ENCODE measurements at places on chromosomes 4 and X.

DNA sequence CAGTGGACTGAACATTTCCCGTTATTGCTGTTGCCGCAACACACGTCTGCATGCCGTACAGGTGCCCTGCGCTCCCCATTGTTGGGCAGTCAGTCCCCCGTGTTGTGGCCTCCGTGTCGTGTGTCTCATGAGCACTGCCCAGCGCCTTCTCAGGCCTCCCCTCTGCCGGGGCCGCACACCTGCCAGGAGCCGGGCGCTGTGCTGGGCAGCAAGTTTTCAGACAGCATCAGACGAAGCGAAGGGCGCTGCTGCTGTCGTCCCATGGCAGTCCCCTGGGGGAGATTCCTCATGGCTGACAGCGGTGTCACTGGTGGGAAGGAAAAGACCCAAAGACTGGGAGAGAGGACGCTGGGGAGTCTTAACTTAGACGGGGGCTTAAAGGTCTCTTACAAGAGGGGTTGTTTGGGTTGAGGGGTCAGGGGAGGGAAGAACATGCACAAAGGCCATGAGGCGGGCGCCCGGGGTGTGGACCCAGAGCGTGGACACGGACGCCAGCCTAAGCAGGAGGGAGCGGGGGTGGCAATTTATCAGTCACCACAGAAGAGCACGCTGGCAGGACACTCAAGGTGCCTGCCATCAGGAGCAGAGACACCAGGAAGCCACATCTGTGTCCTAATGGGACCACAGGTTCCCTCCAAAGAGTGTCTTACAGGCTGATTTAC, 47.3 kb downstream of the RGS12 start:
- DNase-seq: no peak

- peak; percentile 1 for DNase-seq
Observed at GRCh38 chr4:159764343-159764952, 661.6 kb downstream of the RAPGEF2 start.

DNA sequence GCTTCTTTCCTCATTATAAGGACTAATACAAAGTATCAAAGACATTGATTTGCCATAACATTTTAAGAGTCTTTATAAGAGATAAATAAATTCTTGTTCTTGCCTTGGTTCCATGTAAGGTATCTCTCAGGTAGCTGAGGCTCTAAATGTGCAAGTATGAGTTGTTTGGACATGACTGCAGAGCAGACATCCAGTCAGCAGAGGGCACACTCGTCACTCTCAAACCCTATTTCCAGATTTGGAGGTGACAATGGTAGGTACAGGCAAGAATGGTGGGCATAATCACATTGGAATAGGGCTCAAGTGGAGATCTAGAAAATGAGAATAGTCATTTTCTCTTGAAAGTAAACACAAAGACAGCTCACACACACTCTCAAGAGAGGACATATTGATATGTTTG, 133.3 kb upstream of the ZIC3 start:
- DNase-seq: no peak

DNA sequence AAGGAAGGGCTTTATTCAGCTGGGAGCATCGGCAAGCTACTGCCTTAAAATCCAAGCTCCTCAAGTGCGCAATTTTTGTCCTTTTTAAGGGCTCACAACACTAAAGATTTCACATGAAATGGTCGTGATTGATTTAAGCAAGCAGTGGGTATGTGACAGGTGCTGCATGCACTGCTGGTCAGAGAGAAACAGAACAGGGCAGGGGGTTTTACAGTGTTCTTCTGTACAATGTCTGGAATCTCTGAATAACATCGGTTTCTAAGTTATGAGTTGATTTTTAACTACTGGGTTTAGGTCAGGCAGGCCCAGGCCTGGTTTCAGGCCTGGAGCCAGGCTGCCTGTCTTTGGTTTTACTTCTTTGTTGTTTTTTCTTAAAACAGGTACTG, 6.0 kb downstream of the UGT2B17 start:
- DNase-seq: no peak

- DNase-seq: no peak
Observed at GRCh38 chrX:21674430-21675186, 16.5 kb upstream of the KLHL34 start.

GRCh38 chr4:33086331-33086925, 2366.3 kb downstream of the PCDH7 start:
- no peak for DNase-seq

DNA sequence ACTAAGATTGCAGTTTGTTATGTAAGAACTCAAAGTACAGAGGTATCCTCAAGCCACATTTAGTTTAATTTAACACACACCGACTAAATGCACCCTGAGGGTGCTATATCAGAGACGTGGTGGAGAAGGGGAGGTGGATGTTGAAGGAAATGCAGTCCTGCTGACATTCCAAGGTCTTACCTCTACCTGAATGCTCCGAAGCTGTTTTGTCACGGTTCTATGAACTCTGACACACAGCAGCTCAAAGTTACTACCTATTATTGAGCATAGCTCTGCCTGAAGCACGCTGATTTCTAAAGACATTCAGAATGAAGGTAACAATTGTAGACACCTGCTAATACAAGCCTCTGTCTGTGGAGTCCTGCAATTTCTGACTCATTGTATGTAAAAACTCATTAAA, 6.7 kb downstream of the CC2D2A start:
- no peak for DNase-seq

DNA sequence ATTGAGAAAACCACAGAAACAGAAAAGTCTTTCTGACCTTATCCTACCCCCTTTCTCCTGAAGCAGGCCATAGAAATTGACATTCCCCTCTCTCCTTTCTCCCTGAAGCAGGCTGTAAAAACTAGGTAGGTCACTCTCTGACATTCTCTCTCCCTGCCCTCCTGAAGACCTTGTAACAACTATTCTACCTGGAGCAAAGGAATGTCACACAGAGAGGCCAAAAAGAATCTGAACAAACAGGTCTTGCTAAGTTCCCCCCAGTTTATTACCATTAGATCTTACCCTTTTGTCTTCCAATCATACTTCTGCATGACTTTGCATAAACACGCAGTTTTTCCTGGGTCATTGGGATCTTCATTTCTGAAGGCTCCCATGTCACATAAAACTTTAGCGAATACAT, 198.3 kb upstream of the GYPA start:
- no peak for DNase-seq

DNA sequence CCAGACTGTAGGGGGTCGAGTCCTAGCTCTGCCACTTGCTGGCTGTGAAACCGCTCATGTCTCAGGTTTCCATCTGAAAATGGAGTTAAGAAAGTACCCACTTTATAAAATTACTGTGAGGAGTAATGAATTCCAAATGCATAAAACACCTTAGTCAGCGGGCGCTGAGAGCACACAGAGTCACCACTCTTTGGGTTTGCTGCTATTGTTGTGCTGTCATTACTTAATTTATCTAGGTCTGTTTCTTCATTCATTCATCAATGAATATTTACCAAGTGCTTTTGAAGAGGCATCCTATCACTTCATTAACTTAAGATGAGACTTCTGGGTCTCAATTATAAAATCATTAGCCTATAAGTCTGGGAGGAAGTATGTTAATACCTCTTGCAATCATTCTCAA, 317.3 kb downstream of the FBXW7 start:
- no peak for DNase-seq

GRCh38 chrX:67044029-67044653, 405.3 kb upstream of the EDA2R start:
- DNase-seq: no peak

DNA sequence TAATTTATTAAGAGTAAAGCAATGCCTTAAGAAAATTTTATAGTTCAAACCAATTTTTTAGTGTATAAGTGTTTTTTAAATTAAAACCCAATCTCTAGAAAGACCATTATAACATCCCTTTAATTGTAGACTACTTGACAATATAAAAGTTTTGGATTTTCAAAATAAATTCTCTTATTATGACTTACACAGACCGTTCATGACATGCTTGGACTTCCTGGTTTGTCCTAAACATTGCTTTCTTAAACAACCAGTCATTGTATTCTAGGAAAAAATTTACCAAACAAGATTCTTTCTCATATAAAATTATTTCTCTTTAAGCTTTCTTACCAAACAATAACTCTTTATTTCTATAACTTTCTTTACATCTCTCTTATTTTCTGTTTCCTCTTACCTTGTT, 49.0 kb upstream of the CXorf51A start:
- DNase-seq: no peak

- no peak for DNase-seq
Observed at GRCh38 chr4:106694232-106694631, 325.7 kb upstream of the GIMD1 start.
